ELR (cell line): ENCODE measurements at places on chromosomes 12 and 14.
A peak's percentile ranks its signal among the peaks of the same experiment; 100 is the strongest.

- no peak for DNase-seq
These were observed 308.3 kb downstream of the DAD1 start for GRCh38 chr14:22280497-22281316.

GRCh38 chr12:96493106-96493505 is 3.7 kb downstream of the CFAP54 start:
- peak; percentile 79 for DNase-seq

GRCh38 chr14:68270342-68270741 is 450.8 kb downstream of the RAD51B start:
- no peak for DNase-seq

DNA sequence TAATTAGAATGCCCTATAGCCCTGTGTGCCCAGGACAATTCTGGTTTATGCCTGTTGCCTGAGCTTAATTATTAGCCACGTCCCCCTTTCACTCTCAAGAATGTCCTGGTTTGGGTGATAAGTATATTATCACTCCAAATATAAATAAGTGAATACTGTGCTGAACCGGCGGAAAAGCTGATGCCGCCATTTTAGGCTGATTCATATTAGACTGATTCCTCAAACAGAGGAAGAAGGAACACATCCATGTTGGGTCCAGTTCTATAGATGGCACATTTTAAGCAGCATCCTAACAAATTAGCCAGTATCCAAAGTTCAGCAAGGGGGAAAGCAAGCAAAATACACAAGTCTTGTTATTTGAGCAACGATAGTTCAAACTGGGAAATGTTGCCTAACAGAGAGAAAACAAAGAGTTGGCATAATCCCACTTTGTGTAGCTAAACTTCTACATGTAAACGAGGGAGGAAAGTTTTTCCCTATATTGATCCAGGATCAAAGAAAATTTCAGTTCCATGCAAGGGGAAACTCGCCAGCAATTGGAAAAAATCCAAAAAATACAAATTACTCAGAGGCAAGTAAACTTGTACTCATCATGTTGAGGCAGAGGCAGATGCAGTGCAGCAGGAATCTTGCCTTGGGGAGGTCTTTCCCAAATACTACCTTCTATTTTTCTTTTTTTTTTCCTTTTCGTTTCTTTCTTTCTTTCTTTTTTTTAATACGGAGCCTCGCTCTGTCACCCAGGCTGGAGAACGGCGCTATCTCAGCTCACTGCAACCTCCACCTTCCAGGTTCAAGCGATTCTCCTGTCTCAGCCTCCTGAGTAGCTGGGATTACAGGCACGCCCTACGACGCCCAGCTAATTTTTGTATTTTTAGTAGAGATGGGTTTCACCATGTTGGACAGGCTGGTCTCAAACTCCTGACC is 96.2 kb downstream of the ITPR2 start:
- DNase-seq, result peak; percentile 66

GRCh38 chr14:76782885-76783566 is 21.8 kb downstream of the VASH1 start:
- DNase-seq, result no peak

DNA sequence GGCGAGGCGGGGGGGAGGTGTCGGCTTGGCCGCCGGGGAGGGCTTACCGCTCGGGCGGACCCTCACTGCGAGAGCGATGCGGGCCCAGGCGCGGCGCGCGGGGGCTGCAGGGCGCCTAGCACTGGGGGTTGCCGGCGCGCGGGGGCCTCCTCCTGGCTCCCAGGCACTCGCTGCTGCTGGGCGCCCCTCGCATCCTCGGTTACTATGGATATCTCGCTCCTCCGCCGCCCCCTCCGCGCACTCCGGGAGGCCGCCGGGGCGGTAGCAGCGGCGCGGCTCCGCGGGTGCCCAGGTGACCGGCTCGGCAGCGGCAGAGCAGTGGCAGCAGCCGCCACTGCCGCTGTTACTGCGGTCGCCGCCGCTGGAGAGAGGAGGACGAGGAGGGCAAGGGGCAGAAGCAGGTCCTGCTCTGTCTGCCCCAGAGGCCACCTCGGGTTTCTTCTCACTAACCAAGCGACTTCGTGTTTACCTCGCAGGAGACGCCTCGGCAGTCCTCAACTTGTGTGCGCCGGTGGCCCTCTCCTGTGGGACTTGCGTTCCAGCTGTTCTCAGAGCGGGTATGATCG is 250.1 kb downstream of the APAF1 start:
- no peak for DNase-seq

DNA sequence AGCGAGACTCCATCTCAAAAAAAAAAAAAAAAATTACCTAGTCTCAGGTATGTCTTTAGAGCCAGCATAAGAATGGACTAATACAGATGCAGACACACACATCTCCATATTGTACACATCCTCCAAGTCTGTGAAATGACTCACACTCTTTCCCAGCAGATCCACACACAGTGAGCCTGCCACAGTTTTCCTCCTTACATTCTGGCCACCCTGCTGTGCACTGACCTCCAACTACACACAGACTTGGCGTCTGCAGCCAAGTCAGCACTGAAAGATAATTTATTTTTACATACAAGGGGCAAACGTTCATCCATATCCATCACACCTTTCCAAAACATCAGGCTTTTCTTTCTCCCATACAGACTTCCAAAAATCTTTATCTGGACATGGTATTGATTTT is 115.9 kb downstream of the SLC25A21 start:
- DNase-seq, result peak; percentile 32

DNA sequence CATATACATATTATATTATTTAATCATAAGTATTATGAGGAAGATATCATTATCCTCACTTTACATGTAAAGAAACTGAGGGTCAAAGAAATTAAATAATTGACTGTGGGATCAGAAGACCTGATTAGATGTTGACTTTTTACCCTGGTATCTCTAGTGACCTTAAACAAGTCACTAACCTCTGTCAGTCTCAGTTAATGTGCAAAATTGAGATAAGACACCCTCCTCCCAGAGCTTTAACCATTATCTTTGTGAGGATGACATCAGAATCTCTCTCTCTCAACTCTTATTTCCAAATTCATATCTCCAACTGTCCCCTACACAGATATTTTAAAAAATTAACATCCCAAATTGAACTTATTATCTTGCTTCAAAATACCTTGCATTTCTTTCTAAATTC is 177.8 kb downstream of the KLHL28 start:
- DNase-seq, result no peak

DNA sequence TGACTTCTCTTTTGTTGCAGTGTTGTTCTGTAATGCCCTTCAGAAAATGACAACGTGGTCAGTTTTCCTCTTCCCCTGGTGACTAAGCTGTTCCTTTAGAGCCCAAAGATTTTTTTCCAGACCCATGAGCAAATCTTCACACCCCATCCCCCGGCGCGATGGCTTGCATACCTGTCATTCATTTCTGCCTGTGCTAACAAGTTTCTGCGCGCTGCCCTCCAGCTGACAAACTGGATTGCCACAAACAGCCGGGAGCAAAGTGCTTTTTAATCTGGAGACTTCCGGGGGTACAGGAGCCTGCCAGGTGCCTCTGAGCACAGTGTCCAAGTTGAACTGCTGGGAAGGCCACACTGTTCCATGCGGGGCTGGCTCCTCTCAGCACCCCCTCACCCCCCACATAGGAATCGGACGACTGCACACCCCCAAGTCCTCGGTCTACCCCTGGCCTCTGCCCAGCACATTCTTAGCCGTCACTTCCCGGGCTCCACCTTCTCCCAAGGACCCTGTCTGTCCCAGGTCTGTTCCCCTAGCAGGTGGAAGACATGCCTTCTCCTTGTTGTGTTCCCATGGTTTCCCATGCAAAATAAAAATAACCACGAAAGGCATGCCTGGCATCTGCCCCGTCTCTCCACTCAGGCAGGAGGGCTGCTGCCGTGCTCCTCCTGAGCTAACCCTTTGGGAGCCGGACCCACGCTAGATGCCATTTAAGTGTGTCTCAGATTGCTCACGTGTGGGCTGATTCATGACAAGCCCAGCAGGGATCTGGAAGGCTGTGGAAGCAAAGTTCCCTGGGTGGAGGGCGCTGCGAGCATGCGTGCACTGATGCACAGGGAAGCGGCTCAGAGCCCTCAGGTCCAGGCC is 14.1 kb downstream of the RILPL1 start:
- peak; percentile 33 for DNase-seq

DNA sequence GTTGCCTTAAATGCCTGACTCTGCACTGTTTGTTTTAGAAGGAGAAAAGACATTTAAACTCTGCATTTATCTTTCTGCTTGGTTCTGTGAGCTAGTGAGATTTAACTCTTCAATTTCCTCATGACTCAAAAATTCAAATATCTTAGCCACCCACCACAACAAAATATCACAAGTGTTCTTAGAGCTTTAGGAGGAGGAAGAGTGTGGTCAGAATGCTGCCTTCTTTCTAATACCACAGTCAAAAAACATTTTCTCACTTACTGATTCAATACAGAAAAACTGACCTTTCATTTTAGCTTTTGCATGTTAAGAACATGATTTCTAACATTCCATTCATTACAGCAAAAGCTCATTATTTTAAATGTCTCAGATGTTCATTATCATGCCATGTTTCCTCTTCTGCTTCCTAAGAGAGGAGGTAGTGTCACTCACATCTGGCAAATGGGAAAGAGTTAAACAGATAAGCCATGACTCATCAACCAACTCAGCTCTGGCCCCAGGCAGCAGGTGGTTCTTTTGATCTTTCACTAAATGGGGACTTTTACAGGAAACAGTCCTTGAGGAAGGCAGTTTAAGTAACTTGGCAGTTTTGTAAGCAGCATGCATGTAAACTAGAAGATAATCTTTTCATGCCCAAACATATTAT is 56.4 kb upstream of the RNU6-8 start:
- DNase-seq, result peak; percentile 77

GRCh38 chr14:73739174-73739898 is 25.2 kb upstream of the PNMA1 start:
- DNase-seq, result no peak

DNA sequence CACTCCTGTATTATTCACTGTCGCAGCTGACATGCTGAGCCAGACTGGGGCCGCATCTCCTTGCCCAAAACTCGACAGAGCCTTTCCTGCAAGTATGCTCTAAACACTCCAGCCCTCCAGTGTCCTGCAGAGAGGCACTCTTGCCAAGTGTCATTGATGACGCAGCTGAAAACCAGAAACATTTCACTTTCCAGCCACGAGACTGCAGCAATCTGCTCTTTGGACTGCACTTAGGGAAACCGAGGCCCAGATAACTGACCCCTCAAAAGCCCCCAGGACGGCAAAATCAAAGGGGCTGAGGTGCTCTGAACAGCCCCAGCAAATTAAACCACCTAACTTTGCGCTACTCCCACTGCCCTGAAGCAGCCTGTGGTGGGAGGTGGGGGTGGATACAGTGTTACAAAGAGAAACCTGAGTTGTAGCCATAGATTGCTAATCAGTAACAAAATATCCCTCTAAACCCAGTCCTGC is 2.6 kb downstream of the CCDC85C start:
- DNase-seq, result no peak

DNA sequence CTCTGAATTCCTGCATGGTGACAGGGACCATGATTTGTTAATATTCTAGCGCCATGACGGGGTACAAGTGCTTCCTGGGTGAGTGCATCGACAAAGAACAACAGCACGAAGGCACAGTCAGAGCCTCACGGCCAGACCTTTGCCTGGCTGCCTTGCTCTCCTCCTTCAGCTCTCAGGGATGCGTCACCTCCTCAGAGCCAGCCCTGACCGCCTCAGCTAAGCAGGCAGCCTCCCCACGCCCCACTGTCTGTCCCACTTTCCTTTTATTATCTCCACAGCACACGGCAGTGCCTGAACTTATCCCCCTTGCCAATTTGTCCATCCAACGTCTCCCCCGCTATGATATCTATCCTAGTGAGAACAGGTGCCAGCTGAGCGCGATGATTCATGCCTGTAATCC is 16.5 kb upstream of the FZD10 start:
- DNase-seq, result no peak

DNA sequence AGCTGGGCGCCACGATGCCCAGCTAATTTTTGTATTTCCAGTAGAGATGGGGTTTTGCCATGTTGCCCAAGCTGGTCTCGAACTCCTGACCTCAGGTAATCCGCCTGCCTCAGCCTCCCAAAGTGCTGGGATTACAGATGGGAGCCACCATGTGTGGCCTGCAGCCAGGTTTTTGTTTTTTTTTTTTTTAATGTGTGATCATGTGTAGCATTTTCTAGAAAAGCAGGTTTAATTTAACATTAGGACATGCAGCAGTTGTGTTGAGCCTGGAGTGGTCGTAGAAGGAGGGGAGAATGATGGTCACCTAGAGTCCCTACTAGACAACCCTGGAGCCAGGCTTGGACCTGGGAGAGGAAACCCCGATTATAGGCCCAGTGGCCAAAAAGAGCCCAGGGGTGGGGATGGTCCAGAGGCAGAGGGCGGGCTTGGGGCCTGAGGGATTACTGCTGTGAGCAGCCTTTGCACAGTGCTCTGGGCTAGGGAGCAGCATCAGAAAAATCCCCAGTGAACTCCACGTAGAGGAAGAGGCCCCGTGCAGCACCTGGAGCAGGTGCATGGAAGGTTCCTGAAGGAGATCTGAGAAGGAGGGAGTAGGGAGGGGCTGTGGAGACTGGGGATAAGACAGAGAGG is 13.6 kb downstream of the DLK1 start:
- DNase-seq, result no peak

GRCh38 chr12:76422543-76423438 is 74.6 kb upstream of the BBS10 start:
- DNase-seq, result peak; percentile 73

GRCh38 chr14:32457213-32457920 is 128.3 kb downstream of the AKAP6 start:
- peak; percentile 17 for DNase-seq

GRCh38 chr12:95820096-95820703 is 29.6 kb upstream of the NTN4 start:
- DNase-seq, result peak; percentile 82

- DNase-seq, result no peak
These were observed 215.4 kb downstream of the FOXN3 start for GRCh38 chr14:89201645-89202044.

DNA sequence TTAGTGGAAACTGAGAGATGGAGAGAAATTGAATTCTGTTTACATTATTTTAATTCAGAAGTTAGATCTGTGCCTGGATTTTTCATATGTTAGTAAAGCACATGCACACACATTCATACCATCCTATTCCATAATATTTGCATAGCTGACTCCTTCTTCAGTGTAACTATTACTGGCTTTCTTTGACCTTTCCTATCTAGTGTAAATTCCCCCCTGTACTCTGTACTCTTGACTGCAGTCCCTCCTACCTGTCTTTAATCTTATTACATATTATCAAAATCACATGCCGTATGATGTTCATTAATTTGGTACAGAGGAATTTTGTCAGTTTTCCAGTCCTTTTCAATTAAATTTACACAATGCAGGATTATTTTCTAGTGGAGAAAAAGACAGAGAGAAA is 417.0 kb upstream of the SOX5 start:
- no peak for DNase-seq

GRCh38 chr12:32549675-32550079 is 129.4 kb upstream of the DNM1L start:
- DNase-seq, result no peak
